Neural crest cell (in vitro differentiated cells): ENCODE measurements at places on chromosomes 3 and 15.

GRCh38 chr3:184380627-184381260, 890 bp downstream of the CHRD start:
- no peak for DNase-seq

DNA sequence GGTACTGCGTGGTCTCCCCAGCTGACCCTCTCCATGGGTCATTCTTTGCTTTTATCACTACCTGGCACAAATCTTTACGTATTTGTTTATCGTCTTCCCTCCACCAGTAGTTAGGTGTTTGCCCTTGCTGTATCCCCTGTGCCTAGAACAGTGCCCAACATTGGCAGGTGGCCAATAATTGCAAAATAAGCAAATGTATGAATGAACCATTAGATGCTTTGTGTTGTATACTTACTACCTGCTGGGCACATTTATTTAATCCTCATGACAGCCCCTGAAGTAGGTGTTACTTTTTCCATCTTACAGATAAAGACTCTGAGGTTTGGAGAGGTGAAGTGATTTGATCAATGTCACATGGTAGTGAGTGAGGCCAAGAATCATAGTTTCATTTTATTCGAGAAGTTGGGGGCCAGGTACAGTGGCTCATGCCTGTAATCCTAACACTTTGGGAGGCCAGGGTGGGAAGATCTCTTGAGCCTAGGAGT, 2.0 kb upstream of the TWF2 start:
- no peak for DNase-seq

DNA sequence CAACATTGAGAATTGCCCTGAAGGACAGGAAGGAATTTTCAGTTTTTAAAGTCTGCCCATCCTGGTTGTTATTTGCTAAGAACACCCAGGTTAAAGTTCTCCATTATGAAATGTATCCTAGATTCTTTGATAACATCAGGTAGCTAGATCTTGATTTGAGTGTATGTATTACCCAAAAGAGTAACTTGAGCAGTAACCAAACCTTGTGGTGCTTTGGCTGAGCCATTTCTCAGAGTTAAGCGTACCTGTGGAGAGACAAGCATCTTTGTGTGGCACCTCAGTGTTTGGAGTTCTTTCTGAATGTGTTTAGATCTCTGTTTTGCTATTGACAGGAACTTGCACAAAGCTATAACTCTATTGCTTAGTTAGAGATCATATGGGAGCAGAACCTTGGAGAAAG, 20.4 kb downstream of the CEP97 start:
- no peak for DNase-seq

- no peak for DNase-seq
Observed at GRCh38 chr3:134388788-134389485, 14.7 kb upstream of the AMOTL2 start.

DNA sequence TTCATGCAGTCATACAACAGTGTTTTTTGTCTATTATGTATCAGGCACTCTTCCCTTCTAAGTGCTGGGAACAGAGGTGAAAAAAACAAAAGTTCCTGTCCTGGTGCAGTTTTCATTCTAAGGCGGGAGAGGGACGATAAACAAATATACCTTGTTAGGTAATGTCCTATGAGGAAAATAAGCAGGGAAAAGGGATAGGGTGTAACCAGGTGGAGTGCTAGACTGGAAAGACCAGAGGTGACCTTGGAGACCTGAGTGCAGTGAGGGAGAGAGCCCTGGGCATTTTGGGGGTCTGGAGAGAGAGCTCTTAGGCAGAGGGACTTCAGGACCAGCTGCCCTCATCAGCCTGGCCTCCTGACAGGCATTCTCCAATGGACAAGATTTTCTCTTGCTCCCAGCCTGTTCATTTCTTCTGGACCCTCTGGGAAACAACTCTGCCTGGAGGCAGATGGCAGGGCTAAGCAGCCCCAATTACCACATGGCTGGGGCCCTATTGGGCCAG, 97.2 kb upstream of the TJP1 start:
- DNase-seq: no peak

GRCh38 chr3:11553436-11554235, 90.1 kb downstream of the VGLL4 start:
- DNase-seq: no peak

- no peak for DNase-seq
Observed at GRCh38 chr3:154884952-154885351, 195.2 kb upstream of the MME start.
